ENCODE measurements at places on chromosomes 1 and 21.
A peak's percentile ranks its signal among the peaks of the same experiment; 100 is the strongest.

- DNase-seq, result peak; percentile 11
Measured at GRCh38 chr1:173420330-173420806, 56.8 kb upstream of the PRDX6 start.

GRCh38 chr1:170765712-170766330, 101.9 kb downstream of the PRRX1 start:
- DNase-seq, result no peak

- no peak for DNase-seq
Measured at GRCh38 chr1:221874285-221875003, 132.6 kb upstream of the DUSP10 start.

- peak; percentile 35 for DNase-seq
Measured at GRCh38 chr1:2314803-2315673, 76.3 kb downstream of the MORN1 start.

- DNase-seq, result no peak
Measured at GRCh38 chr1:197915862-197916499, 1.2 kb upstream of the LHX9 start.

DNA sequence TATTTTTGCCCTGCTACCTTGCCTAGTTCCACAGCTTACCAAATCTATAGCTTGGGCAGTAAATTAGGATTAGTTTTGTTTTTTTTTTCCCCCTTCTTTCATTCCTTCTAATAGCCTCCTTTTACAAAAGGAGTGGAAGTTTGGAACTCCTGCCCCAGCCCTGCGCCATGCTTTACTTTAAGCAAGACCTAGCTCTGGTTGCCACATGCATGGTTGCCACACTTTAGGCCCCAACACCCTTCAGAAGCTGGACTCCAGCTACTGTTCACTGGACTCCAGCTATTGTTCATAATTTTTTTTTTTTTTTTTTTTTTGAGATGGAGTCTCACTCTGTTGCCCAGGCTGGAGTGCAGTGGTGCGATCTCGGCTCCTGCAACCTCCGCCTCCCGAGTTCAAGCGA, 115.8 kb downstream of the NR5A2 start:
- DNase-seq, result no peak

DNA sequence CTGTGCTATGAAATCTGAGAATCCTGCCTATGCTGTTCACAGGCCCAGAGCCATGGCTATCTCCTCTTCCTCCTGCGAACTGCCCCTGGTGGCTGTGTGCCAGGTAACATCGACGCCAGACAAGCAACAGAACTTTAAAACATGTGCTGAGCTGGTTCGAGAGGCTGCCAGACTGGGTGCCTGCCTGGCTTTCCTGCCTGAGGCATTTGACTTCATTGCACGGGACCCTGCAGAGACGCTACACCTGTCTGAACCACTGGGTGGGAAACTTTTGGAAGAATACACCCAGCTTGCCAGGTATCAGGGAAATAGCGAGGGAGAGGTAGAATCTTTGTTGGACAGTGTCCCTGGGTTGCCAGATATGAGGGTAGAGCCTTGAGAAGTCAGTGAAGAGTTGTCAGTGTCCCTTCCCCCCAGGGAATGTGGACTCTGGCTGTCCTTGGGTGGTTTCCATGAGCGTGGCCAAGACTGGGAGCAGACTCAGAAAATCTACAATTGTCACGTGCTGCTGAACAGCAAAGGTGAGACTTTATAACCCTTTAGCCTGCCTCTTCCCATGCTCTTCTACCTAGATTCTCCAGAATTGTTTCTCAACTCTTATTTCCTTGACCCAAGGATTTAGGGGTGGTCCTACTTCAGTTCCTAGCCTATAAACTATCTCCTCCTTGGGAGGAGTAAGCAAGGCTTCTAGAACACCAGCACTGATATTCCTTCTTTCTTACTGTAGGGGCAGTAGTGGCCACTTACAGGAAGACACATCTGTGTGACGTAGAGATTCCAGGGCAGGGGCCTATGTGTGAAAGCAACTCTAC, 1.4 kb downstream of the NIT1 start:
- DNase-seq, result peak; percentile 36

DNA sequence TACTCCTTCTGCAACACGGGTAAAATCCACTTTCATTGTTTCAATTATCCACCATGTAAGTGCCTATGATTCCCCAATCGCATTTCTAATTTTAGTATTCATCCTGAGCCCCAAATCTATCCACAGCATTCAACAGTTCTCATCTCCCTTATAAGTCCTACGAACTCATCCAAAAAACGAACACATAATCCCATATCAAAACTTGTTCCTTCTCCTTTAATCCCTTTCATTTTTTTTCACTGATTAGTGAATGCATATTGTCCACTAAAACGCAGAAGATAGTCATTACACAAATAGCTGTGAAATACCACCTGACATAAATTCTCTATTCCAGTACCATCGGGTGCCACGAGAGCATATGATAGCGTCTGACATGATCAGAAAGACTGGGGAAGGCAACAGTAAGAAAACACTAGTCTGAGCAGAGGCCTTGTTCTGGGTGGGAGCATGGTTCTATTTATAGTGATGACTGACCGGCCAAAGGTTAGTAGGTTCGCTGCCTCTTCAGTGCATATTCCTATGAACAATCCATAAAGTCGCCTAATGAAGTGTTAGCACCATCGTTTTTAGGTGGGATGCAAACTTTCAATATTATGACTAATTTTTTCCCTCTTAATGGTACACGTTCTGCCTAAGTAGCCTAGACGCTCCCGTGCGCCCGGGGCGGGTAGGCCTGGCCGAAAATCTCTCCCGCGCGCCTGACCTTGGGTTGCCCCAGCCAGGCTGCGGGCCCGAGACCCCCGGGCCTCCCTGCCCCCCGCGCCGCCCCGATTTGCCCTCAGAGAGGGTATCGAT, 648 bp downstream of the ATP5PF start:
- DNase-seq, result peak; percentile 14

- DNase-seq, result peak; percentile 47
Measured at GRCh38 chr1:160085686-160086455, 4.5 kb downstream of the KCNJ9 start.

DNA sequence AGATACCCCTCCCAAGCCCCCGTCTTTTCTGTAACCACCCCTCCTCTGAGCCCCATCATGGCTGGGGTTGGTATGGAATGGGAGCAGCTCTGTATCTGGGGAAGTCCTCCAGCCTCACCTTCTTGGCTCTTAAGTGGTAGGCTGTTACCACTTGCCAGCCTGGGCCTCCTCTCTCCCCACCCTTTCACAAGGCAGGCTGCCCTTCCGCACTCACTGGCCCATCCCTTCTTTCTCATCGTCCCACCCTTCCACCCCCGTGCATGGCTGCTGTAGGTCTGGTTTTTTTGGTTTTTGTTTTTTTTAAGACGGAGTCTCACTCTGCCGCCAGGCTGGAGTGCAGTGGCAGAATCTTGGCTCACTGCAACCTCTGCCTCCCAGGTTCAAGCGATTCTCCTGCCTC, 5.2 kb downstream of the CYB561D1 start:
- DNase-seq, result no peak

- no peak for DNase-seq
Measured at GRCh38 chr1:5430136-5430535, 562.1 kb downstream of the NPHP4 start.

DNA sequence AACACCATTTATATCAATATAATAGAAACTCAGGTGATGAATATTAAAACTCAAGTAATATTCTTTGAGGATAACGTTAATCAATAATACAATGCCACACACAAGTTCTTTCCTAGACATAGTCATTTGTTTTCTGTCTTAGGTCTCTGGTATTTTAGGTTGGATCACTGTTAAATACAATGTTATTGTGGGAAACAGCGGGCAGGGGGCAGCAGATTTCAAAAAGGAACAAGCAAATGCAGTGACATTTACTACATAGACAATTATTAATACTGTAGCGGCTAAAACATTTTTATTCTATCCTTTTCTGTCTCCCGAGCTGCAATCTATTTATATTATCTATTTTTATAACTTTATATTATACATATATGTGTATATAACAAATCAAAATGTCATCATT, 186.4 kb upstream of the ZNHIT6 start:
- DNase-seq, result no peak

DNA sequence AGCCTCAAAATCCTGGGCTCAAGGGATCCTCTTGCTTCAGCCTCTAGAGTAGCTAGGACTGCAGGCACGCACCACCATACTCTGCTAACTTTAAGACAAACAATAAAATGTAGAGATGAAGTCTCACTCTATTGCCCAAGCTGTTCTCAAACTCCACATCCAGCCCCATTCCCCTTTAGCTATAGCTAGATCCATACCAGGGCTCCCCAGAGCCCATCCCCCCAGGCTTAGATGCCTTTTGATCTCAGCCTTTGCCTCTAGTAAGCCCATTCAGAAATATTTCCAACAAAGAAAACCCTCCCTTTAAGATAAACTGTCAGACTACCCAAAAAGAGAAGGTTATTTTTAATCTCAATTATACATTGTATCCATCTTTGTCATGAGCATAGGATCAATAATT, 325.4 kb downstream of the CHRM3 start:
- DNase-seq, result no peak

DNA sequence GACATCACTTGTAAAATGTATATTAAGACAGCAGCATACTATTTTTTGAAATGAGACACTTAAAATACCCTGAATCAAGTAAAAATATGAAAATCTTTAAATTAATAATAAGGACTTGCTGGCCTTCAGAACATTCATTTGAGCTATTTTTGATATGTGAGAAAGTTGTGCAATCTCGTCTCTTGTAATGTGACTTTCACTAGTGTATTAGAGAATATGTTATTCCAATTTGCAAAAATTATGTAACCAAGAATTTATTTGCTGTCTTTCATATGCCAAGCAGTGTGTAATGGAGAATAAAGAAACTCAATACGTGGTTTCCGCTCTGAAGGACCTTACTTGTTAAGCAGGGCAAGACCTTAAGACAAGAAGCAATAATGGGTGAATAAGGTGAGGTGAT, 375.0 kb upstream of the RUNX1 start:
- no peak for DNase-seq

- DNase-seq, result no peak
Measured at GRCh38 chr1:93537396-93537795, 89.5 kb downstream of the FNBP1L start.
